ENCODE measurements at places on chromosomes 6 and 20. TPM values are rescaled to one million over a fixed set of nuclear protein-coding genes. Genes with fewer than 3 reads are reported as not detected.
A peak's percentile ranks its signal among the peaks of the same experiment; 100 is the strongest.

DNA sequence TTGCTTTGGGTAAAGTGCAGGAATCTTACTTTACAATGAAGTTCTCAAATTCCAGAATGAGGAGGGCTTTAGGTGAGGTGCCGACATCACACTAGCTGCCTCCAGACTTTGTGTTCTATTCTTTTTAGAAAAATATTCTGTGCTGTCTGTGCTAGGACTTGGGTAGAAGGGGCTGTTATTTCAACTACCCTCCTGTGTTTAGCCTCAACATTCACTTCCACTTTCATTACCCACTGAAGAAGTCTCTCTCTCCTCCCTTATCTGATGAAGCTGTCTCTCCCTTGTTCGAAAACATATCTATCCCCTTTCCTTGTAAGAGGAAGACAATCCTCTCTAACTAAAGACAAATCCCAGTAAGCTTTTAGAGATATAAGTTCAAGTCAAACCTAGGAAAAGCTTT lies 25.0 kb upstream of the BRPF3 start:
- DNase-seq = no peak

DNA sequence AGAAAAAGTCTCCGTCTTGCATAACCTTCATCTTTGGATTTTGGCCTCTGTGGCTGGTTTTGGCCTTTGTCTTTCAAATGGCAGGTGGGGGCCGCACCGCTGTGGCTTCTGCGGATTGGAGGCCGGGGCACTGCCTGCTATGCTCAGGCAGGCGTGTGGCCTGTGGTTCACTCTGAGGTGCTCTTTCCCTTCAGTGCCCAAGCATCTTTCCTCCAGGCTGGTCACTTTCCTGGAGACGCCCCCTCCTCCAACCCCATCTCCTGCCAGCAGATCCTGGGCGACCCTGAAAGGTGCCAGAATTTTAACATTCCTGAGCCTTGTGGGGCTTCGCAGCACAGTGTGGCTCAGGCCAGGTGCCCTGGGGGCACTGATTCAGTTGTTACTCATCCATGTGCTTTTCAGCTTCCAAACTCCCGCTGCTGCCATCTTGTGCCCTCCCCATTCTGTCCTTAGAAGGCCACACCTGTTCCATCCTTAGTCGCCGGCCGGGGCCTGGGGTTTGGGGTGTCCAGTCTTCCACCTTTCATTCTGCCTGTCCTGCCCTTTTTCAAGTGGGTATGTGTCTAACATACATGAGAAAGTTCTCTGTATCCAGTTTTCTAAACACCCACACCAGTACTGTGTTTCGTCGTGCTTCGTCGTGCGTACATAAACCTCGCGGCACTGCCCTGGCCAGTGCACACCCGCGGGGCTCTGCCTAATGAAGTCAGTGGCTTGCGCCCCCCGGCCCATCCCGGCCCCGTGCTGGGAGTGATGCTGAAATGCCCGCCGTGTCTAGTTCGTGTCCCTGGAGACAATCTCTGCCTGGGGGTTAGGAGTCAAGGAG lies 12.1 kb downstream of the SS18L1 start:
- no peak for DNase-seq

GRCh38 chr6:43481591-43482236 lies 4.3 kb downstream of the TJAP1 start:
- DNase-seq = no peak

- DNase-seq = no peak
These were observed 87.6 kb downstream of the ERMARD start for GRCh38 chr6:169839029-169839481.

GRCh38 chr6:125952764-125953501 lies 3.6 kb upstream of the HINT3 start:
- peak; percentile 23 for DNase-seq

Gene TUBB2B
- total RNA-seq = 6.0 TPM

Gene ANKS1A
- total RNA-seq = 37.5 TPM

GRCh38 chr20:35791821-35792220 lies 20.0 kb downstream of the PHF20 start:
- no peak for DNase-seq

Gene ENPP1
- total RNA-seq = 22.1 TPM

DNA sequence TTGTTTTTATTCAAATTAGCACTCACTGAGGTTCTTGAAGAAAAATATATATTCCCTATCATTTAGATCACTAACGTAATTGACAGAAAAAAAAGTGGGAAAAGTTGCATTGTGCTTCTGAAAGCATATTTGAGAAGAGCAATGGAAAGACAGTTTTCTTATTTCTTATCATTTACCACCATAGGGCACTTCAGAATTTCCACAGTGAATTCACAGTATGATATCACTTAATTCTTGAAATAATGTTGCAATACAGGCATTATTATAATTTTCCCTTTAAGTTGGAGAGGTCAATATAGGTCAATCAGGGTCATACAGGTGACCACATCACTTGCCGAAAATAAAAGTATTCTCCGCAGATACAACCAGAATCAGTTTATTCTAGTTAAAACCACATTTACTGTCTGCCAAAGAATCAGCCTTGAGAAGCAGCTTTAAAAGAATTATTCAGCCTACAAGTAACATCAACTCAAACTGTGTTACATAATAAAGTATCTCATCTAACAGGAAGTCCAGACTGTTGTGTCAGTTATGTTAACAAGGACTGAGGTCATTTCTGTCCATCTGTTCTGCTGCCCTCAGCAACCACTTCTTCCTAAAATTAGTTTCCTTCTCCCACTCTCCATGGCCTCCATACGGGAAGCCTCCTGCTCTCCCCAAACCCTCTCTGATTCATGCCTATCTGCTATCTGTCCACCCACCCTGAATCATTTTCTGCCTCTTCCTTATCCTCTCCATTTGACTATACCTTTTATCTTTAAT lies 121.2 kb downstream of the SIM1 start:
- no peak for DNase-seq

GRCh38 chr20:47418069-47418757 lies 61.7 kb upstream of the ZMYND8 start:
- DNase-seq = no peak

- no peak for DNase-seq
These were observed 144.8 kb upstream of the ENPP5 start for GRCh38 chr6:46315589-46315988.

DNA sequence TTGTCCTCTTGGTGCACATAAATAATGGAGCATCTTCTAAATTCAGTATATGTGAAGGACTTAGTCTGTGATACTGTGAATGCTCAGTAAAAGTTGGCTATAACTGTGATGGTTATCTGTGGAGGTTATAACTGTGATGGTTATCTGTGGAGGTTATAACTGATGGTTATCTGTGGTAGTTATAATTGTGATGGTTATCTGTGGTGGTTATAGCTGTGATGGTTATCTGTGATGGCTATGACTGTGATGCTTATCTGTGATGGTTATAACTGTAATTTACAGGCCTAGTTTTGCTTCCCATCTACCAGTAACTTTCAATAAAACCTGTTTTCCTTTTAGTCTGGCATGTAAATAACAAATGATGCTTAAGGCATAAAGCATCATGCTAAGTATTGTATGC lies 16.5 kb downstream of the PTK7 start:
- DNase-seq = no peak

DNA sequence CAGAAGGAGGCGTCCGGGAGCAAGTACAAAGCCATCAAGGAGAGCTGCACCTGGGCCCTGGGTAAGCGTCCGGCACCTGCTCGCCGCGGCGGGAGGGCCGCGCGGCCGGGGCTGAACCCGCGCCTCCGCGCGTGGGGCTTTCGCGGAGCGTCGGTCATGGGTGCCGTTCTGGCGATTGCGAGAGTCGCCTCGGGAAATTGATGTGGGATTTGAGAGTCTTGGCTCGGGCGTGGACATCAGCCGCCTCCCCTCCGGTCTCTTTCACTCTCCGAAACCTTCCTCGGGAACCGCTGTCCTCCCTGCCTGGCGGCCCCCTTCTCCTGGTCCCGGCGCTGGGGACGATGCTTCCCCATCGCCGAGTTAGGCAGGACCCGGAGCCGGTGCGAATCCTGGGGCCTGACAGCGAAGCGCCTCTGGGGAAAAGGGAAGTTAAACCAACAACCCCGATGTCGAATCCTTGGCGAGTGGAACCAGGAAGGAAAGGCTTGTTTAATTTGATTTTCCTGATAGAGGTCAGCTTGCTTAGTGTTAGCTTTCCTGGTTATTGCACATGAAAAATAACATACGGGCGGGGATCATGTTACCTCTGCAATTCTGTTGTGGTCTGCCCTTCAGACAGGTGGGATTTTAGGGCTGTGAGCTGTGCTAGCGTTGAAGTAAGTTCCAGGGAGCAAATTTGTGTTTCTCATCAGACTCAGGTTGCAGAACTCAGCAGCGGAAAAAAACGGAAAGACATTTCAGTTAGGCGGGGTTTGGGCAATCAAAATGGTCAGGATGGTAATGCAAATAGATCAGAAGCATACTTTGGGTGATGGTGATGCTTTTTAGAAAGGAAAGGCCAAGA lies 594 bp downstream of the ARFGEF3 start:
- DNase-seq = peak; percentile 18

- DNase-seq = no peak
These were observed 6.5 kb downstream of the NKAIN4 start for GRCh38 chr20:63247671-63248228.

Gene IMPG1
- total RNA-seq = not detected

DNA sequence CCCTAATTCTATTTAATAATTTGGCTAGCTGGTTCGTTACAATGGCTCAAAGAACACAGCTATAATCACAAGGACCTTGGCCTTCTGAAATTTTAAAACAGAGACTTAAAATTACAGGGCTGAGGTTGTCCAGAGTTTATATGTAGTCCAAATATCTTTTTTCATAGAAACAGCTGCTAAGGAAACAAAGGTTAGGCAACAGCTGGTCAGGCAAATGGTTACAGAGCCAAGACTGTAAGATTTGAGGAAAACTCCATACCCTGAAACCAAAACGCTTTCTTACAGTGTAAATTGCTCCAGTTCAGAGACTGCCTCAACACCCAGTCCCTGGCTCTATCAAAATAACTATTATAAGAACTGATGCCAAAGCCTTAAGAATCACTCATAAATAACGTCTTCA lies 9.7 kb upstream of the ARHGAP18 start:
- no peak for DNase-seq

Gene FOXA2
- total RNA-seq = 16.1 TPM

Gene KIF25
- not detected for total RNA-seq

Gene NKX2-2
- 0.60 TPM for total RNA-seq

DNA sequence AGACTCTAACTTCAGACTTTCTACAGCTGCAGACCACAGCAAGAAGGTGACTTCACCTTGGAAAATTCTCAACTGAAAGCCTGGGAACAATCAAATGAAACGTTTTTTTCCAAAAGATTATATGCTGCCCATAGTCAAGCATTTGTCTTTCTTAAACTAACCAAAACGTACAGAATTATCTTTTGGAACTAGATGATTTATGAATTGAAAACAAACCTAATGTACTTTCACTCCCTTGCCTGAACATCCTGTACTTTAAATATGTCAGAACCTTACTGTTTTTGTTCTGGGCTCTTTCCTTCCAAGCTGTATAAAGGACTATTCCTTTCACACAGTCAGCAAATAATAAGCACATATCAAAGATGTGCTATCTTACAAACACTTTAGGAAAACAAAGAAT lies 62.4 kb upstream of the TNFAIP3 start:
- no peak for DNase-seq

DNA sequence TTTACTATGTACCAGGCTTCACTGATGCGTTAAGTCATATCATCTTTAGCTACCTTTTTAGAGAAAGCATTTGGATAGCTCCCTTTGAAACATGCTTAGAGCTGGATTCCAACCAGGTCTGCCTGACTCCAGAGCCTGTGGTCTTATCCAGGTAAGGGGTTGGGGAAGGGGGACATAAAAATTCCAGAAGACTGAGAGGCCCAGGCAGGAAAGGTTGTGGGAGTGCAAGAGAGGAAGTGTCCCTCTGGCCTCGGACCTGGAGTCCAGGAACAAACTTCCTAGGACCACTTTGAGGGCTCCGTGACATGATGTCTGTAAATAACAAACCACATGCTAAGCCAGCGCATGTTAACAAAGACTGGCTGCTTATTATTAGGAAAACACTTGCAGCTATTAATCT lies 163.0 kb upstream of the KCNG1 start:
- no peak for DNase-seq

GRCh38 chr6:28203201-28203600 lies 21.9 kb upstream of the ZSCAN9 start:
- DNase-seq = no peak

Gene EPB41L2
- 67.3 TPM for total RNA-seq

- no peak for DNase-seq
These were observed 165.9 kb upstream of the IRAK1BP1 start for GRCh38 chr6:78701407-78701806.

Gene SLC24A3
- 4.6 TPM for total RNA-seq

DNA sequence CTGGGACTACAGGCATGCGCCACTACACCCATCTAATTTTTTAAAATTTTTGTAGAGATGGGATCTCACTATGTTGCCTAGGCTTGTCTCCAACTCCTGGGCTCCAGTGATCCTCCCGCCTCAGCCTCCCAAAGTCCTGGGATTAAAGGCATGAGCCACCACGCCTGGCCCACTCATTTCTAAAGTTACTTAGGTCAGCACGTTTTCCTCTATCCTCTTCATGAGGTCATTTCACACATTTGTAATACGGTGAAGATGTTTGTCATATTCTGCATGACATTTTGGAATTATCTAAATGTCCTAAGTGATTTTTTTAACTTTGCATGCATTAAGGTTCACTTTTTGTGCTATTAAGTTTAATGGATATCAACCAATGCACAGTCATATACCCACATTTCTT lies 11.9 kb upstream of the SOX12 start:
- no peak for DNase-seq

- DNase-seq = no peak
These were observed 50.4 kb downstream of the APCDD1L start for GRCh38 chr20:58464838-58465237.

Gene SRMS
- total RNA-seq = not detected

Gene GSTA2
- total RNA-seq = 1.00 TPM

Gene PPIL6
- not detected for total RNA-seq

- no peak for DNase-seq
These were observed 1.2 kb downstream of the ALDH8A1 start for GRCh38 chr6:134948691-134949090.

DNA sequence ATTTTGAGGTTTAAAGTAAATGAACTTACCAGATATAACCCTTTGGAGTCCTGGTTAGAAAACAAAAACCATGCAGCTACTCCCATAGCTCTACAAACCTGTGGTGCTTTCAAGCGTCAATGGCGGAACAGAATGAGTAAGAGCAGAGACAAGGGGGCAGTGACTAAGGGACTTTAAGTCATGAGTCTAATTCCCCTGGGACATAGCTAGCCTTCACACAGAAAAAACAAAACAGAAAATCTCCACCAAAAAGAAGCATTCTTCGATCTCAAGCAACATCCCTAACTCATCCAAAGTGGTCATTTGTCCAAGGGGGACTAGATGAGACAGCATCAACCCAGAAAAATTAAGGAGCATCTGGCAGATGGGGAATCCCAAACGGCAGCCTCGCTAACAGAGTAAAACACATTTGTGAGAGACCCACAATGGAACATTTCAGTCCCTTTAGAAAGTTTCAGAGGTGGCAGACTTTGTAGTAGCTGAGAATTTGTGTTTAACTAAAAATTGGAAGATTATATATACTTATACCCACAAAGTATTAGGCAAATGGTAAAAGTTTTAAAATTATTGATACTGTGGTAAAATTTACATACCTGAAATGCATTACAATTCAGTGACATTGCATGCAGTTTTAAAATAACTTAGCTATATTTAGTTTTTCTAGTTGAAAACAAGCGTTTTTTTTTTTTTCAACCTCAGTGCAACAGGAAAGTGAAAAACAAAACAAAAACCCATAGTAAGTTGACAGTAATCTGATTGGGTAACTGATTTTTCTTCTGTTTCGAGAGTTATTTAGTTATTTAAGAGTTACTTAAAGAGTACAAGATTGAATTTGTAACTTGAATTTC lies 67.5 kb downstream of the KCNQ5 start:
- DNase-seq = no peak

GRCh38 chr6:31042806-31043205 lies 32.5 kb downstream of the MUC22 start:
- DNase-seq = peak; percentile 26

- no peak for DNase-seq
These were observed 90.1 kb upstream of the SUPT3H start for GRCh38 chr6:45467853-45468252.

All from transverse colon (tissue), 4 donors.